HL-60 (cell line): ENCODE measurements at places on chromosomes 11 and 22.

DNA sequence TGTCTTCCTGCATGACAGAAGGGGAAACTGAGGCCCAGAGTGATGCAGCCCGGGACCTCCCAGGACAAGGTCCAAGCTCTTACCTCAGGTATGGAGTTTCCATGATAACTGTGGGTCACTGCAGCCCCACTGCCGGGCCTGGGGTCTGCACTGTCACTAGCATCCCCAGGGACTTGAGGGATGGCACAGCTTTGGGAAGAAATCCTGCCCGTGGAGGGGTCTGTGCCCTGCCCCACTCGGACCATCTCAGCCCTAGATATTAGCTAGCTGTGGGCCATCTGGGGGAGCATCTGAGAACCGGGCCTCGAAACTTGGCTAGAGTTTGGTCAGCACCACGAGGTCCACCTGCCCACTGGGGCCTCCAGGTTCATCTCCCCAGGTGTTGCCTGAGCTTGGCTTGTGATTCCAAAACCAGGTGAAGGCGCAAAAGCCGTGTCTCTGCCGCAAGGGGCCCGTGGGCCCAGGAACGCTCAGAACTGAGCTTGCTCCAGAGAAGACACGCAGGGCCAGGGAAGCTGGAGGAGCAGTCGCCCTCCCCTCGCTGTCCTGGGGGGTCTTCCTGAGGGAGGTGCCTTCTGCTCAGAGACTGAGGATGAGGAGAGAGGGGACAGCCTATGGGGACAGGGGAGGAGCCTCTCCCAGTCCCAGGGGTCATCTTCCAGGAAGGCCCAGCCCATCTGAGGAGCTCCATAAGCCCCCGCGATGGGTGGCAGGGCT is 4.8 kb downstream of the LINC01488 start:
- no peak for DNase-seq

DNA sequence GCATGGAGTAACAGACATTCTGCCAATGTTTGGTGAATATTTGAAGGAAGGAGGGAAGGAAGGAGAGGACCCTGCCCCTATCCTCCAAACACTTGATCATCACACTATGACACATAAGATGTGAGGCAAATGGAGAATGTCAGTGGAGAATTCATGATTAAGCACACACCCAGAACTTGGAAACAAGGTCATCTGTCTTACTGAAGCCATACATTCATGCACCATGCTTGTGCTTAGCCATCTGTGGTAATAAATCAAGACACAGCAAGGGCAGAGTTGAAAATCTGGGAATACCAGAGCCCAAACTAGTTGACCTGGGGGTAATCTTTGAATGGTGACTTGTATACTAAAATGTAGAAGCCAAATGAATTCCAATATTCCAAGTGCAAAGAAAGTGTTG is 7.9 kb upstream of the TIMP3 start:
- no peak for DNase-seq

- peak; percentile 92 for DNase-seq
These were observed at the start of gene TCIRG1 for GRCh38 chr11:68038718-68039525. Gene TCIRG1, plus strand, starts transcription at chr11:68039025. Its CDS starts 2,247 bp downstream, at chr11:68041272.

DNA sequence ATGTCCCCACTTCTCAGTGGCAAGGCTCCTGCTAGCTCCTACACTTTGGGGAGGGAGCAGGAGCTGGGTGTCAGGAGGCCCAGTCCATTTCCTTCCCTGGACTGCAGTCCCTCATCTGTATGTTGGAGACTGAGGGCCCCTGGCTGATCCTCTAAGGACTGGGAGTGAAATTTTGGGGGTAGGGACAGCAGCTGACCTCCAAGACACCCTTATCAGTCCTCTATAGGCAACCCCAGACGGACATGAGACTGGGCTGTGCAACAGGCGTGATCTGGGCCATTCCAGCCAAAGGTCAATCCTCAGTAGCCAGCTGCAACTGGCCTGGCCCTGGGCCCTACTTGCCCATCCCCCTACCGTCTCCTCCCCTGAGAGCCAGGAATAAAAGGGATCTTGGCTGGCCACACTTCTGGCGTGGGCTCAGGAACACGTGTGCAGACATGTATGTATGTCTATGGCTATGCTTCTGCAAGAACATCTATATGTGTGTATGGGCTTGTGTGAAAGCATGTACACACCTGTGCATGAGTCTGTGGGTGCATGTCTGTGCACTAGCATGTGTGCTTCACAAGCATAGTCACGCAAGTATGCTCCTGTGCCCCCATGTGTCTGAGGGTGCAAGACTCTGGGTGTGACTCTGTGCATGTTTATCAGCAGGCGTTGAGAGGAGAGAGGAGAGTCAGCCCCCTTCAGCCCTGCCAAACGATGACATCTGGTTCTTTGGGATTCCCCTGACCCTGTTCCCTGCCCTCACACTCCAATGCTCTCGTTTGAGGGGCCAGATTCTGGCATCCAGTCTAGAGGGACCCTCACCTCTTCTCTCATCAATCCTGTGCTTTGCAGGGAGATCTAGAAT is 24.6 kb upstream of the DGAT2 start:
- no peak for DNase-seq

DNA sequence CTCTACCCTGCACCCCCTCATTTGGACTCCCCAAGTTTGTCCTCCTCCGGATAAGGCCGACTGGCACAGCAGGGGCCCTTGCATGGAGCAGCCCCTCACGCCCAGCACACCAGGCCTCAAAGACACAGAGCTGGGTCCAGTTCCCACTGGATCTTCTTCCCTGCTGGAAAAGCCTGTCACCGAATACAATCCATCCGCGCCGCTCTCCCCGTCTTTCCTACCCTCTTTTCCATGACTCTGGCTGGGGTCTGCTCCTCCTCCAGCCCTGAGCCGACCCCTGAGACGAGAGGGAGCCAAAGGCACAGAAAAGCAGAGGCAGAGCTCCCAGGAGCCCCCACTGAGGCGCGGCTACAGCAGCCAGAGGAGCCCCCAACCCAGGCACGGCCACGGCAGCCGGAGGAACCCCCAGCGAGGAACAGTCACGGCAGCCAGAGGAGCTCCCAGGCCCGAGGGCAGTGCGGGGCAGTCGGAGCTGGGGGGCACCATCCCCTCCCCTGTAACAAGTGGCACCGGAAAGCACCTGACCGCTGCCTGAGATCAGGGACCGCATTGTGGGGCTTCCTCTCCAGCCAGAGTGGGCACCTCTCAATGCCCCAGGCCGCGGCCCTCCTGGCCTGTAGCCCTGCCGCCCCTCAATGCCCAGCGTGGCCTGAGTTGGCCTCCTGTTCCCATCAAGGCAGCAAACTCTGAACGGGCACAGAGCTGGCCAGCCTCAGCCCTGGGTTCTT is 12.0 kb downstream of the ALG12 start:
- no peak for DNase-seq

GRCh38 chr11:75644946-75645345 is 23.9 kb downstream of the MAP6 start:
- no peak for DNase-seq

GRCh38 chr11:48043111-48043990 is 63.0 kb downstream of the PTPRJ start:
- DNase-seq: peak; percentile 66

DNA sequence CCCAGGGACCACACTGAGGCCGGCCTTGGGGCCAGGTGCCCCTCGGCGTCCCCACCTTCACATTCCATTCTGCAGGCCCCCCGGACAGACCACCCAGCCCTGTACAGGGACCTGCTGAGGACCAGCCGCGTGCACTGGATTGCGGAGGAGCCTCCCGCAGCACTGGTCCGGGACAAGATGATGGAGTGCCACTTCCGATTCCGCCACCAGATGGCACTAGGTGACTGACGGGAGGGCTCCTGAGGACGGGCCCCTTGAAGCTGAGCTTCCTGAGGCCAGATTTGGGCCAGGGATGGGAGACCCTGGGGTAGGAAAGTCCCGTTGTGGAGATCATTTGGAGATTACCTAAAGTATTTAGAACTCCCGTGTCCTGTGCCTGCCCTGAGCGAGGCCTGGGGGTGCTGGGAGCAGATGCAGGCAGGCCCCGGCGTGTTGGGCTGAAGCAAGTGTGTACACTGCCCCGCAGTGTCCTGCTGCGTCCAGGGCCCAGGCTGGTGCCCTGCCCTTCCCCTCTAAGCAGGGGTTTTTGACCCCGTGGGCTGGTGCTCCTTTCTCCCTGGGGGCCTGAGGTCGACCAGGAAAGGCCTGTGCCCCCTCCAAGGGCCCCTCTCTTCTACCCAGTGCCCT is 20.0 kb downstream of the TRMU start:
- no peak for DNase-seq

DNA sequence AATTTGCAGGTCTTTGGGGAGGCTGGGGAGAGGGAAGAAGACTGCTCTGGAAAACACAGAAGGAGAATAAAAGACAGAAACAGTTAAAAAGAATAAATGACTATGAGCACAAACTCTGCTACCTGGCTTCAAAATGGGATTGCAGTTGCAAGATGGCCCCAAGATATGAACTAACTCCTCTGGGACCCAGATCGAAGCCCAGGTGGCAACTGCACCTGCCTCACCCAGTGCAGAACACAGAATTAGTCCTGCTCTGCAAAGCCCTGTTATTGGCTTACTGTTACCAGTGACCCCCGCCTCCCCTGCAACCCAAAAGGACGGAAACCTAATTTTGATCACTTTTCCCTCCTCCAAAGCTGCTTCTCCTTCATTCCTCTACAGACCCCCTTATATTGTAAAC is 35.9 kb upstream of the POU2AF1 start:
- DNase-seq: no peak

DNA sequence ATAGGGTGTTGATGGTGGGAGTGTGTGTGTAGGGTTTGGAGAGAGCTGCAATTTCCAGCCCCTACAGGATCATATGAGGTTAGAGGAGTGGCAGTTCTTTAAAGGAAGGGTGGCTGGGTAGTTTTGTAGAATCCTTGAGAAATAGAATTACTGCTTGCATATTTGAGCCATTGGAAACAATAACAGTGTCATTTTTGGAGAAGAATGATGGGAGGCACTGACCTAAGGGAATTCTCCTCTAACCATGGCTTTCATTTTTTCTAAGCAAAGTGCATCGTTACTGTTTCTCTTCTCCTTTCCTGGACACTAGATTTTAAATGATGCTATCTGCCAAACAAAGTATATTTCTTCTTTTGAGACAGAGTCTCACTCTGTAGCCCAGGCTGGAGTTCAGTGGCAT is 66.9 kb upstream of the RRM1 start:
- no peak for DNase-seq

- no peak for DNase-seq
These were observed 11.9 kb downstream of the KLHL35 start for GRCh38 chr11:75421035-75421602.

DNA sequence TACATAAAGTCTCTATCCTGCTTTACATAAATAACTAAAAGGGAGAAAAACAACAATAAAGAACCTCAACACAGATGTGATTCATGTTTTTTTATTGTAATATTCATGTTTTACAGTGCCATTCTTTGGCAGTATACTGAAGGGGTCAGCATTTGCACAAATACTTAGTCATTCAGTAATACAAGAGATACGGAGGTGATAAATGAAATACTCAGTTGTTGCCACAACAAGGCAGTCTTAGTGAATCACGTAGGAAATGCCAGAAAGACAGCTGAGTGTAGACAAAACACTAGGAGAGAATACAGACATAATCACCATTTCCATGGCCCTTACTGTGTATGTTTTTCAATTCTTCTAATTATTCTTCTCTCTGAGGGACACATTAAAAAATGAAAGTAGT is 910.4 kb downstream of the METTL15 start:
- no peak for DNase-seq

- DNase-seq: no peak
These were observed 24.1 kb upstream of the THY1 start for GRCh38 chr11:119446871-119447663.

DNA sequence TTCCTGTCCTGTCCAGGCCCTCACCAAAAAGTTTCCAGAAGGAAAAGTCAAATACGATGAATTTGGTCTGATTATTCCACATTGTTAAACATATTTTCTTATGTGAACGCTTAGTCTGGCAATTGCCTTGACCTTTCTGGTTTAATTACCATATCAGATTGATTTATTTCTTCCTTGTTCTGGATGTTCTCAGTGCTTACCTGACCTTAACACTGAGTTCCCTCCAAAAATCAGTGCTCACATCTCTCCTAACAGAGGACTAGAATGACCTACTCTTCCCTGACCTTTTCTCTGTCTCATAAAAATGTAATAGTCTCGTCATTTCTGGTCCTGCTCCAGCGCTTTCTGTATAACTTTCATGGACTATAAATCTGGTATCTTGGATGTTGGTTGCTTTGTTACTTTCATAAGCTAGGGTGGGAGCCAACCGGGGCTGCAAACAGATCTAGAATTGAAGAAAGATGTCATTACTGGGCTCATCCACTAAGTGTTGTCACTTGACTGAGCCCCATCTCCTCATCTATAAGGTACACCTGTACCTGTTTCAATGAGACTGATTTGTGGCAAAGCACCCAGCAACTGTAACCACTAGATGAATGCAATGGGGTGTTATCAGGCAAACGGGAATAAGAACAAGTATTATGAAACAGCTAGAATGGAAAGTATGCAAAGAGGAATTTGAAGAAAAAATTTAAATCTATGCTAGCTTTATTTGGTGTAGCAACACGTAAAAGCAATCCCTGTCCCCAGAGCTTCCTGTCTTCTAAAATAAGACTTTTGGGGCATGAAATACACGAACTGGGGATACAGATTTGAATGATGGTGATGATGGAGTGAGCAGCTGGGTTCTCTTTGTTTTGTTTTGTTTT is 2.4 kb downstream of the FADS2 start:
- DNase-seq: no peak

DNA sequence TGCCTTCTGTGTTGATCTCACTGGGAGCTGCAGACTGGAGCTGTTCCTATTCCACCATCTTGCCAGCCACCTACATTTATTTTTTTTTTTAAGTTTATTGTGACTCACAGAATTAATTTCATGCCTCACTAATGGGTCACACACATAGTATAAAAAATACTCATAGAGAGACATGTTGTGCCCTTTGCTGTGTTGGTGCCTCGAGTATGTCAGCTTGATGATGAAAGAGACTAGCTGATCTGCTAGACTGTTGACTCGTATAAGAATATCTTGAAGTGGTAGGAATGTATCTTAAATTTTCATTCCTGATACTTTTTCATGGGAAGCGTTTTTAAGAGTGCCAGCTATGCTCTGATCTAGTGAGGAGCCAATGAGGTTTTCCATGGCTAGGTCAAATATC is 28.6 kb upstream of the AMPD3 start:
- DNase-seq: no peak

DNA sequence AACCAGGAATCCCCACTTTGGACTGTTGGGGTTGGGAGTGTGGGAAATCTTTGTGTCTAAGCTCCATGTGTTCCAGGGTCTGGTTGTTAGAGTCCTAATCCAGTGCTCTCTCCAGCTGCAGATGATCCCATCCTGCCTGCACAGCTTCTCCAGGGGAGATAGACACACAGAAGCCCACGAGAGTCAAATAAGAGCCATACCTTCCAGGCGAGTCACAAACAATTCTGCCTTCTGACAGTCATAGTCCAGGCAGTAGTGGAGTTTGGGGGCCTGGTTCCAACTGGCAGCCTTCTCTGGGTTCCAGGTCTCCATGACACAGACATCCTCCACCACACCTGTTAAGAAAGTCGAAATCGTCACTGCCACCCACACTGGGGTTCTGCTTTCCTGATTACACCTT is 32.1 kb downstream of the SYT13 start:
- no peak for DNase-seq

GRCh38 chr22:37122598-37123180 is 13.2 kb upstream of the TMPRSS6 start:
- no peak for DNase-seq

- no peak for DNase-seq
These were observed 2.6 kb downstream of the ARHGAP8 start for GRCh38 chr22:44754998-44755397.
